T-helper 9 cell (primary cell): ENCODE measurements at places on chromosomes 12 and 14.
A peak's percentile ranks its signal among the peaks of the same experiment; 100 is the strongest.

GRCh38 chr12:53352331-53353256 lies 16.4 kb upstream of the SP7 start:
- peak; percentile 76 for DNase-seq

GRCh38 chr14:38098074-38098836 lies 109.4 kb upstream of the SSTR1 start:
- DNase-seq = no peak

DNA sequence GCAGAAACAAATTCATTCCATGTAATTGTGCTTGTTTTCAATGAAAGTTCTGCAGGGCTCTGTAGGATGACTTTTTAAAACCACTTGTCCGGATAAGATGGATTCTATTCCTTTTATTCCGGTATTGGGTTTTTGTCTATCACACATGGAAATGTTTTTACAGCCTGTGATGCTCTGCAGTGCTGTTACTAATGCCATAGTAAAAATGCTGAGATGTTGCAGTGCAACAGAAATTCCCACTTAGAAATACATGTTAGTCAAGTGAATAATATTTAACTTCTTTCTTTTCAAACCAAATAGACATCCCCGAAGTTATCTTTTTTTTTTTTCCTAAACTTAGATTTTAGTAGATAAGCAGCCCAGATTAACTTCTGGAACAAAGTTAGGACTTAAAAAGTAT lies 71.9 kb downstream of the RASSF8 start:
- DNase-seq = no peak

- DNase-seq = no peak
These were observed 132.6 kb downstream of the SLC38A6 start for GRCh38 chr14:61113561-61114225.

- DNase-seq = no peak
These were observed 215.1 kb upstream of the FAR2 start for GRCh38 chr12:28933864-28934527.
